ENCODE measurements at places on chromosomes 1 and 21.
A peak's percentile ranks its signal among the peaks of the same experiment; 100 is the strongest.

- DNase-seq: no peak
Measured at GRCh38 chr1:33454646-33455282, 17.7 kb upstream of the ZSCAN20 start.

DNA sequence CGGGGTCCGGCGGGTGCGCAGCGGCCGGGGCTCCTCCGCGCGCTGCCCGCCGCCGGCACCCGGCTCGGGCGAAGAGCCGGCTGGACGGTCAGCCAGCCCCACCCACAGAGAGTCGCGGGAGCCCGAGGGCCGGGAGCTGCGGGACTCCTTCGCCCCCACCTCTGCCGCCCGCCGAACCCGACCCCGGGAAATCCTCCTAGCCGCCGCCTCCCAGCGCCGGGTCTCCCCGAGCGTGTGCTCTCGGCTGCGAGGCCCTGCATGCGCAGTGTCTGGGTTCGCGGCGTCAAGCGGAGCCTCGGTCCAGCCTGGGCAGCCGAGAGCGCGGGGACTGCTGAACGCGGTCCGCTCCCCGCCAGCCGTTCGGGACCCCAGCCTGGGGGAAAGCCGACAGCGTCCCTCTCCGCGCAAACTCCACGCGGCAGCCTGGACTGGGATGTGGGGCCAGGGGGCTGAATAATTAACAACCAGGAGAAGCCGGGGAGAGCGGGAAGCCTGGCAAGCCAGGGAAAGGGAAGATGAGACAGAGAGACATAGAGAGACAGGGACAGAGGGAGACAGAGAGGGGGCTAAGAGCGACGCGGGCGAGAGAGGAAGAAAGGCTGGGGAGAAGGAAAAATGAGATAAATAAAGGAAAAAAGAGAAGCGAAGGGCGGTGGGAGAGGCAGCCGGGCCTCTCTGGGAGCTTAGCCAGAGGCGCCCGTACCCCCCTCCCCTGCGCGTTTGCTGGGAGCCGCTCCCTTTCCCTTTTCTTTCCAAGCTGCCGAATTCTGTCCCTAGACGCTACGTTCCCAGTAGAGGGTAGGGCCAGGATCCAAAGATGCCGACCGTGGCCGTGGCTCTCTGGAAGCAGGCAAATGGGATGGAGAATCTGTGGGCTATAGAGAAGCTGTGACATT lies 64.2 kb downstream of the MEF2D start:
- DNase-seq: no peak

DNA sequence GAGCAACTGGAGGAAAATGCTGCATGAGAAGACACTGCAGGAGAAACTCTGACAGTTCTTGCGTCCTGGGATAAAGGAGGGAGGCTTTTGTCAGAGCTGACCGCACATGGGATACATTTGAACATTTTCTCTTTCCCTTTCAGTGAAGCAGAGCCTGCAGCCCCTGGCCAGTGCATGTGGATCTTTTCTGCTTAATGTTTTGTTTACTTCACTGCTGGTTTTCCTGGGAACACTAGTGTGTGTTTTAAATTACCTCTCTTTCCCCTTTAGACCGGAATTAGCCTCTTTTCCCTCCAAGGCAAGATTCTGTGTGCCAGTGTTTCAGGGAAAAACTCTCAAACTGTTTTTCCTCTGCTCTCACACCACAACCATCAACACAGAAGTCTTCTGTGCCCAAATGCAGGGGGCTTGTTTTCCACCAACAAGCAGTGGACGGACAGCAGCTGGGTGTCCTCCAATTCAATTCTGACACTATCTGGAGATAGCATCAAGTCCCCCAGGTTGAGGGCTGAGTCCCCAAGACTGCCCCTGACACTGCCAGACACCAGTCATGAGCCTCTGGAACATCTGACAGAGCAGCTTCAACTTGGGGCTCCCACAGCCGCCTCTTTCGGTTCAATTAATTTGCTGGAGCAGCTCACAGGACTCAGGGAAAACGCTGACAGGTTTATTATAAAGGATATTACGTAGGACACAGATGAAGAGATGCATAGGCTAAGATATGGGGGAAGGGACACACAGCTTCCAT lies 136.2 kb downstream of the RHOU start:
- DNase-seq: no peak

DNA sequence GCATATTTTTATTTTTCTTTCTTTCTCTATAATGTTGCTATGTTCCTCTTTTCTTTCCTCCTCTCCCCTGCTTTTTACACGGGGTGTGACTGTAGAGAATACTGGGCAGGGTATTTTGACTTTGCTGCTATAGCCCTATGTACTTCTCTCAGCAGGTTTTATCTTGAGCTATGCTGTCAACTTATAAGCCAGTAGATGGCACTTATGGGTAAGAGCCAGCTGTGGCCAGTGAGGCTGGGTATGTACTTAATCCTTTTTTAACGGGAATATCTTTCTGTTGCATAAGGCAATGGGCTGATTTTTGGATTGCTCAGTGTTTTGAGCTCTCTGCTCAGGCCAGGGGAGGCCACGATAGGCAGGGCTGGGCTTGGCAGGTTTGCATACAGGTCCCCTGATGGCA lies 99.0 kb downstream of the KCNK2 start:
- DNase-seq: no peak

- DNase-seq: peak; percentile 50
Measured at GRCh38 chr1:91650764-91651163, 150.1 kb downstream of the CDC7 start.

DNA sequence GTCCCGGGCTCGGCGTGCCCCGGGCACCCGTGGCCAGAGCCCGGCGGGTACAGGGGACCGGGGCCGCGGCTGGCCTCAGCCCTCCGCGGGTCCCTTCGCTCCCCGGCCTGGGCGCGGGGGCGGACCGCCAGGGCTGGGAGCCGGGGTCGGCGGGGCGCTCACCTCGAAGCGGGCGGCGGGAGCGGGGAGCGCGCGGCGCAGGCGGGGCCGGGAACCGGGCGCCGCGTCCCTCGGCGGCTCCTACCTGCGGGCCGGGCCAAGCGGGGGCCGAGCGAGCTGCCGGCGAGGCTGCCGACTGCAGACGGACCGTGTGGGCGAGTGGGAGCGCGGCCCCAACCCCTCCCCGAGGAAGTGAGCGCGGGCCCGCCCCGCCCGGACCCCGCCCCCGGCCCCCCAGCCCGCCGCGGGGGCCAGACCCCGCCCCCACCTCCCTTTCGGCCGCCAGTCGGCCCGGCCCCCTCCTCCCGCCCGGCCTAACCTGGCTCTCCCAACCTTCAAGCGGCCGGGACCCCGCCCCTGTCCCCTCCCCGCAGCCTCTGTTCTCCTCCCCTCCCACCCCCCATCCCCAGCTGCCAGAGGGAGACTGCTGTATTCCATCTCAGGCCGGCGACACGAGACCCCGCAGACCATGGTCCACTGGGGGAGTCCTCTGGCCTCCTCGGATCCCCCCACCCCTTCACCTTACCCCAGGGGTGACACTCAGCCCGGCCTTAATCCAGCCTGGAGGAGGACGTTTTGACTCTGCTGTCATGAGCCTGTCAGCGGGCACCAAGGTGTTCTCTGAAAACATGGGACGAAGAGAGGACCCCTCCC lies at the start of gene FHL3:
TSS of gene FHL3 (minus strand) at position 320 of the 813 bp plus-strand sequence. CDS start 6,102 bp downstream, outside the sequence.
- DNase-seq: peak; percentile 43

DNA sequence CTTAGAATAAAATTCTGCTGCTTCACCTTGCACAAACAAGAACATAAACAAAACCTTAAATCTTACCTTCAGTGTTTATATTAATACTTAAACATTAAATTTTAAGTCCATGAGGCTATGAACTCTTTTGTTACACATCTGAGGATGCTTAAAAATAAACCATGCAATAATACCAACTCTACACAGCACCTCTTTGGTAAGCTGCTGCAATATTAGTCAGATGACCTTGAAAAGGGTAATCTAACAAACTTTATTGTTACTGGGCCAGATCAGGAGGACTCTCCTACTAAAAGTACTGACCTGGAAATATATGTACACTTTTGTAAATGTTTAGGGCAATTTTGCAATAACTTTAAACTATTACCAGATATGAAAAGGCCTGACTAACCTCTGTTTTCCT lies 763 bp downstream of the SIKE1 start:
- no peak for DNase-seq

DNA sequence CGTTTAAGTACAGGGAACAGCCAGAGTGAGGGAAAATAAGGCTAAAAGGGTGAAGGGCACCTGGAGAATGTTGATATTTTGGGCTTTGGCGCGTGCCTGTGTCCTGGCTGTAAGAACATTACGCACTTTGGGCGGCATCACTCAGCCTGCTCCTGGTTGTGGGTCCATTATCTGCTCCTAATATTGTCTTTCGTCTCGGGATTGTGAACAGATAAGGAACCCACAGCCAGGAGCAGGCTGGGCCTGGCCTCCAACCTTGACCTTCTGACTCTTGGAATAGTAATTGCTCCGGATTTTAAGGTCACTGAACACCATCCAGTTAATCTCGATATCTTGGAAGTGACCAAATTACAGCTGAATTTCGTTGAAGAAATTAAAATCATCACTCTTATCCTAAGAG lies 61.9 kb downstream of the TCP10L start:
- DNase-seq: no peak

- no peak for DNase-seq
Measured at GRCh38 chr1:212651521-212651920, 43.0 kb downstream of the ATF3 start.

DNA sequence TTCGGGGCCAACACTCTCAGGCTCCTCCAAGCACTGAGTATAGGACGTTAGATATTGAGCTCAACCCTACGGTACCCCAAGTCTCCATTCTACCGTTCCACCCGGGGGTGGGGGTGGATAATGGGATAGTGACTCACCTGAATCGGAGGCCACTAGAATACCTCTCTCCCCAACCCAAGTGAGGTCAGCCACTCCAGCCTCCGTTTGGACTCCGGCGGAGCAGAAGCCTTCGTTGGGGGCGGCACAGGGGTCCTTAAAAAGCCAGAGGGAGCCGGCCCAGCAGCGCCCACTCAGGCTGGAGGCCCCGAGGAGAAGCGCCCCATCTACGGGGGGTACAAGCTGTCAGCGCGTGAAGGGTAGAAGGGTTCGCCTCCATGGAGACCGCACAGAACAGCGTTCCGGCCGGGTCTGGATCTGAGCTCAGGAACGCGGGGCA lies 556 bp downstream of the WDR77 start:
- no peak for DNase-seq

DNA sequence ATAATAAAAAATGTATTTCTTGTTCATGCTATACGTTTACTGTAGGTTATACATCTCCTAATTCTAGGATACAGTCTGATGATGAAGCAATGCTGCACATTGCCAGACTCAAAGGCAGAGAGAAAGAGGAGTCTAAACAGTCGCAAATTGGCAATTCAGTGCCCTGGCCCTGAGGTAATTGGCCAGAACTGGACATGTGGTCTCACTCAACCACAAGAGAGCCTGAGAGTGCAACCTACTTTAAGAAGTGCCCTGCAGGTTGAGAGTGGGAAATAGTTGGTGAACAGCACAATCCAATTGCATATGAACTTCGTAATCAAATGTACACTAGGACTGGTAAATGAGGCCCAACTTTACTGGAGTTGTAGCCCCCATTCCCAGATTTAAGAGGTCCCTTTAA lies 5.0 kb upstream of the SLC35A3 start:
- DNase-seq: no peak

DNA sequence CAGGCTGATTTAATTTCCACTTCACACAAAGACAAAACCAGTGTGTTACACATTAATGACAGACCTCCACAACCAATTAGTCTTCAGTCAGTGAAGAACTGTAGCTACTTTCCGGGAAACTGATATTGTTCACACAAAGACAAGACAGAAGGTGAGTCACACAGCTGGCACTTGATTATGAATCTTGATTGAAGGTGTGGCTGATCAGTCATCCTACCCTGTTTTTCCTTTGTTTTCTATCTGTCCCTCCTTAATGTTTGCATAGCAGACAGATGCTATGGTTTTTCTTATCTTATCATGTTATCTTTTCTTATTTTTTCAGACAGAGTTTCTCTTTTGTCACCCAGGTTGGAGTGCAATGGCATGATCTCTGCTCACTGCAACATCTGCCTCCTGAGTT lies 185.1 kb upstream of the GREM2 start:
- no peak for DNase-seq

GRCh38 chr1:210981490-210981889 lies 152.5 kb downstream of the KCNH1 start:
- DNase-seq: no peak

- no peak for DNase-seq
Measured at GRCh38 chr21:27321791-27322190, 354.9 kb upstream of the ADAMTS5 start.

GRCh38 chr1:61337441-61337951 lies 255.1 kb downstream of the NFIA start:
- no peak for DNase-seq

Measured in mucosa of descending colon (tissue), 3 donors.